Left lobe of liver (tissue), 2 donors: ENCODE measurements at places on chromosomes 7 and 10.
A peak's percentile ranks its signal among the peaks of the same experiment; 100 is the strongest.

DNA sequence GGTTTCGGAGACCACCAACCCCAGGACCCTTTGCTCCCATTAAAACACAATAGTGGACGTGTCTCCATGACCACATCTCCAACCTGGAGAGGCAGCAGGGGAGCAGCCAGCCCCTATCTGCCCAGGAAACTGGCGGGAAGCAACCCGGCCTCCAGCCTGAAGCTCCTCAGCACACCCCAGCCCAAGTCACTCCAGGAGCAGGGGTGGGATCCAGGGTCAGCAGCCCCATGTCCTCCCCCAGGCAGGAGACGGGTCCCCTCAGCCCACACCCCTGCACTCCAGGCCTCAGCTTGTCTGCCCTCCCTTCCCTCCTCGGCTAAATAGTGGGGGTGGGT is 601 bp downstream of the ADAM8 start:
- no peak for DNase-seq

GRCh38 chr10:75283078-75283670 is 47.4 kb upstream of the COMTD1 start:
- DNase-seq = peak; percentile 38

DNA sequence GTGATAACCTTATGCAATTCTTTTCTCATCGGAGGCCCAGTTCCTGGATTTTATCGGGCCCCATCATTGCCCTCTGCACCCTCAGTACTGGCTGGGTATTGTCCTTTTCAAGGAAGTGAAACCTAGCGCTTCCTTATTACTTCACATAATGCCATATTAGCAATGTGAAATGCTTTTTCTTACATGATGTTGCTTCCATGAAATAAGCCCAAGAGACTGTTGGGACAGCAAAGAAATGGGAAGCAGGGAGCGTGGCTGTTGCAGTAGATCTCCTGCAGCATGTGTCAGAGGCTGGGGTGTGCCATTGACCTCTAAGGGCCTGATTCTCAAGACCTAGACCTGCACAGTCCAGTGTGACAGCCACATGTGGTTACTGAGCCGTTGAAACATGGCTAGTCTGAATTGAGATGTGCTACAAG is 8.1 kb downstream of the CHN2 start:
- DNase-seq = no peak

DNA sequence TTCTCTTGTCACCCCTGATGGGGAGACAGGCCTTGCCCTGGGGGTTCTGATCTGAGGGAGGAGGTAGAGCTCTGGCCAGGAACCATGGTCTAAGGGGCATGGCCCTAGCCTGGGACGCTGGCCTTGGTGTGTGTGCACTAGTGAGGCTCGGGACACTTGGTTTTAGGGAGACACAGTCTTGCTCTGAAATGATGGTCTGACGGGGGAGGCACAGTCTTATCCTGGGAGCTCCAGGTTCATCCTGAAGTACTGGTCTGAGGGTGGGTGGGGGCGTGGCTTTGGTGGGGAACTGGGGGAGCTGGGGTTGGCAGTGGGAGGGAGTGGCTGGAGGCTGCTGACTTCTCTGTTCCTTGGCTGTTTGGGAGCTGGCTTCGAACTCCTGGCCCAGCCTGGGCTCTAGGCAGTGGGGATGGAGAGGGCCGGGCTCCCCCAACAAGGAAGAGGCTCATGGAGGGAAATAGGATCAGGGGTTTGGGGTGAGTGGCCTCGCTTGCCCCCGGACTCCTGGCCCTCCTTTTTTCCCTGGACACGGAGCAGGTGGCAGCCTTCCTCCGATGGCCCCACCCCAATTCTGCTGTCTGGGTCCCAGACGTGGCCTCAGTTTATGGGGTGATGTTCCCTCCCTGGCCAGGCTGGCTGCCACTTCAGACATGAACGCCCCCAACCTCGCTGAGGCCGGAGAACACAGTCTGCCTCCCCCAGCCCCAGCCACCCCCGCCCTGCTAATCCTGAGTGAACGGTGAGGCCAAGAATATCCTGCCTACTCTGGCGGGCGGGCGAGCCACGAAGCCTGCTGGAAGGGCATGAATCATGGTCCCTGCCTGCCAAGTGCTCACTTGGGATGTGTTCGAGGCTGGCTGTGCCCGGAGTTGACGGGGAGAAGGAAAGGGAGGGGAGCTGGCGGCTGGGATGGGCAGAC is 43.5 kb downstream of the TMEM270 start:
- no peak for DNase-seq

DNA sequence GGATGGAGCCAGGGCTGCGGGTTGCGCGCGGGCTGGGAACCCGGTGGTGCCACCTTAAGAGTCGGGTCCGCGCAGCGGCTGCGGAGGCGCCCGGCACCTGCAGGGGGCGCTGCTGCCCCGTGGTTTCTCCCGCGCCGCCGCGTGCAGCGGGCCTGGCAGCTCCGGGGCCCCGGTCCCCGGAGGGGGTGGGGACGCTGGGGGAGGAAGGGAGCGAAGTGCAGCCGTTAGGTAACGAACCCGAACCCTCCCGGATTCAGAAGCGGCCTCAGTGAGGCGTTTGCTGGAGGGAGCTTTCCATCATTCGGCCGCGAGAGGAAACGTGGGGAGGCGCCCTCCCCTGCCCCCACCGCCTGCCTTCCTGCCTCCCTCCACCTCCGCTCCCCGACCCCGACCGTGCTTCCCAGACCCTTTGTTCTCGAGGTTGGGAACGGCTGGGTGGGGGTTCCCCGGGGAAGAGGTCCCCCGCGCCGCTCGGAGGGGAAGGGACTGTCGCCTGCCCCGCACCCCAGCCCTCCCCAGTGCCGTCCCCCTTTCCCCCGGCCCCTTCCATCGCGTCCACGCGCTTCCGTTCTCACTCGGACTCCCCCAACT is 29.6 kb downstream of the SKIDA1 start:
- DNase-seq = peak; percentile 96

DNA sequence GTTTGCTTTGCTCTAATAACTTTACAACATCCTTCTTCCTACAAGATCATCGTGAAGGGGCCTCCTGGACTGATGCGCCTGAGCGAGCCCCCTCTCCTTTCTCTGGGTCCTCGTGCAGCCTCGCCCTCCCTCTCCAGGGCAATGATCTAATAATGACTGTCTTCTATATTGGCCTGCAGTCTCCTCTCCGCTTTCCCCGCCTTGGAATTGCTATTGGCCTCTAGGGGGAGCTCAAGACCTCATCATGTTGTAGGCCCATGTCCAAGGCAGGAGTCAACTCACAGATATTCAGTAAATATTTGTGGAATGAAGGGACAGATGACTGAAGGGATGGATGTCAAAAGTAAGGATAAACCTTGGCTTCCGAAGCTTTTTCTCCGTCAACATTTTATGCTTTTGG is 1180.3 kb downstream of the TYW1 start:
- DNase-seq = peak; percentile 55
